ENCODE measurements at places on chromosomes 11 and 22.
A peak's percentile ranks its signal among the peaks of the same experiment; 100 is the strongest.

- DNase-seq: no peak
These were observed 313.9 kb downstream of the ST3GAL4 start for GRCh38 chr11:126669416-126669815.

- DNase-seq: no peak
These were observed 75.3 kb downstream of the MED15 start for GRCh38 chr22:20582520-20583361.

GRCh38 chr11:46198245-46199240, 77.3 kb upstream of the PHF21A start:
- DNase-seq: no peak

- no peak for DNase-seq
These were observed 7.4 kb upstream of the ATXN10 start for GRCh38 chr22:45664136-45664646.

DNA sequence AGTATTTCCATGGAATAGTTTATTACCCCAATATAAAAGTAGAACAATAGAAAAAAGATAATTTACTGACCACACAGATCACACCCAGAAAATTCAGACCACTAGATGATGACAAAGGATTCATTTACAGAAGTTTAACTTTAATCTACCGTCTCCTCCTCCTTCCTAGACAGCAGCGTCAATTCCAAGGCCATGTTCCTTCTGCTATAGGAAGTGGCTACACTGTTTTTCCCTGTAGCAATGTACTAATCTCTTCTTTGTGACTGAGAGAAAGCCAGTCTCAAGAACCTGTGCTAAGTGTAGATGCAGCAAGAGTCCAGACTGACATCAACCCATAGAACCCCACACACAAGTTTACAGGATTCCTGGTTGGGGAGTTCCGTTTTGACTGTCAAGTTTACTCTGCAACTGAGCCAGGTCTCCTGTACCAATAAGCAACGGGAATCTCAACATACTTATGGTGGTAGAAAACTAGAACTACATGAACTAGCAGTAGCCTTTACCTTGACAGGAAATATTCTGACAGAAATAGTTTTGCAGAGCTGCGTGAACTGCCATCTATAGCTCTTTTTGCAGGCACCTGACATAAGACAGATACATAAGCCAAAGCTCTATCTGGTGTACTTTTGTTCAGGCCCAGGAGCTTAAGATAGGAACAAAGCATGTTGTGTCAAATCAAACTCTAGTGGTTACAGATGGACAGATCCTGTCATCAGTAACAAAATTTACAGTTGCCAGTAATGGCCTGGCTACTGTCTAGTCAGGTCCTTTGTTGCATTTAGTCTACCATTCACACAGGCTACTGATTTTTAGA, 42.9 kb downstream of the MRTFA start:
- DNase-seq: no peak

- peak; percentile 77 for DNase-seq
These were observed 1496.5 kb downstream of the FAM181B start for GRCh38 chr11:81237139-81237538.

DNA sequence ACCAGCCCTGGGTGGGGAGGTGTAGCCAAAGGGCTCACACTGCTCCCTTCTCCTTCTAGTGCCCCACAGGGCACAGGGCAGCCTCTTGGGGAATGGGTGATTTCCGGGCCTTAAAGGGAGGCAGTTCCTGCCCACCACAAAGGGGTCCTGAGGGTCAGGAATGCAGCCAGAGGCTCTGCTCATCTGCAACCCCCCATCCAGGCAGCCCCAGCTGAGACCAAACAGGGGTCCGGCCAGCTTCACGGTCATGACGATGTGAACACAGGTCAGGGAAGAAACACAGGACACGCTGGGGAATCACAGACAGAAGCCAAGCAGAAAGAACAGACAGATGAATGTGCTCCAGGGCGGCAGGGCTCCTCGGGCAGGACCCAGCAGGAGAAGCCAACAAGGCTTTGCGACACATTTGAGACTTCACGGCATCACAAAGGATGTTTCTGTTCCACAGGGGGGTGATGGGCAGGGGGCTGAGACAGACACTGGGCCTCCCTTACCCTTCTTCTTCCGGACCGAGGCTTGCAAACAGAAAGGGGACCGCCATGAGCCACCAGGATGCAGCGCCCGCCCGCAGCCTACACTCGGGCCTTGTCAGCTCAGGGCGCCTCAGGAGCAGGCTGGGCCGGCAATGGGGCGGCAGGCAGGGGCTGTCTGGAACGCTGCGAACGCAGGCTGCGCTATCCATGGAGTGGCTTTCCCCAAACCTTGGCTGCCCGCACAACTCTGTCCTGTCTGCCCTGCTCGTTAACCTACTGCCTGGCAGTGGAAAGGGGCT, 101.9 kb downstream of the CTTN start:
- no peak for DNase-seq

GRCh38 chr11:117998664-117999353, 12.6 kb downstream of the IL10RA start:
- no peak for DNase-seq

DNA sequence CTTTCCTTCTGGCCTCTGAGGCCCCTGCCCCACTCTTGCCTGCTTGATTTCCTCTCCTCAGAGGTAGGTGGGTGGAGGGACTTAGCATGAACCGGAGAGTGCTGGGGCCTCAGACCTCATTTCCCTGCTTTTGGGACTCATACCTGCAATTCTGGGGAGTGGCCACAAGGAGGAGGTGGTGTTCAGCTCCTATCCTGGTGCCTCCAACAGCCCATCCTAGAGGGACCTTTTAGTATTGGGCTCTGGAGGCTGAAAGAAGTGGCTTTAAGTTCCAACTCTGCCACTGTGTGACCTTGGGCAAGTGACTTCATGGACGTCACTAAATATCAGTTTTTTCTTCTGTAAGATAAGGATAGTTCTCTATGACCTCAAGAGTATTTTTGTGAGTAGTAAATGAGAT, 98.6 kb downstream of the KIAA1671 start:
- no peak for DNase-seq

DNA sequence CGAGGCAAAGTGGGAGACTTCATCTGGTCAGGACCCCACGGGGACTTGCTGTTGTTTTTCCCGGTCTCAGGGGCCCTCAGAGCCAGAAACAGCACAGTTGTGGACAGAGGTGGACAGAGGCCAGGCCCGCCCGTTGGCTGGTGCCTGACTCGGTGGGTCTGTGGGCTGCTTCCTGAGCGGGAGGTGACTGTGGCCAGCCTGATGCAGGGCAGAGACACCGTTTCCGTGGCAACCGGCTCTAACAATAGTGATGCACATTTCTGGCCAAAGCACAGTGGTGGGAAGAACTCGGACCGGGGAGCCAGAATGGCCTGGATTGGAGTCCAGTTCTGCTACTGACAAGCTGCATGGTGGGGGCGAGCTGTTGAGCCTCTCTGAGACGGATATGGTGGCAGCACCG, 58.7 kb upstream of the ATXN10 start:
- no peak for DNase-seq

- DNase-seq: no peak
These were observed 312.2 kb downstream of the BRD1 start for GRCh38 chr22:49515475-49515874.

DNA sequence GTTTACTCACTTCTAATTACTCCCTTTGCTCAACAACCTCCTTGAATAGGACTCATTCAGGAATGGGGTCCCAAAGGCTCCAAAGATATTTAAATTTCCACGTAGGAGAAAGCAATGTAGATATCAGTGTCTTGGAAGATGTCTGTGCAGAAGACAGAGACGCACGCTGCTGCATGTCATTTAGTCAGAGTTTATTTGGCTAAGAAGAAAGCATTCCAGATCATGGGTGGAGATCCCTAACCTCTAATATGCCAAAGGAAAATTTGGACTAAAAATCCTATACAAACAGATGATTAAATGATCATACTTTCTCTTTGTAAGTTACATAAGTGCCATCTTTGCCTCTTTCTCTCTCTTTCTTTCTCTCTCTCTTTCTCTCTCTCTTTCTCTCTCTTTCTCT, at the start of gene OR10D3:
Gene OR10D3, plus strand, starts transcription at position 278 of the 400 bp plus-strand sequence. CDS start 1,925 bp downstream, outside the sequence.
- DNase-seq: no peak

- DNase-seq: no peak
These were observed 8.0 kb upstream of the FXYD2 start for GRCh38 chr11:117832511-117832910.

DNA sequence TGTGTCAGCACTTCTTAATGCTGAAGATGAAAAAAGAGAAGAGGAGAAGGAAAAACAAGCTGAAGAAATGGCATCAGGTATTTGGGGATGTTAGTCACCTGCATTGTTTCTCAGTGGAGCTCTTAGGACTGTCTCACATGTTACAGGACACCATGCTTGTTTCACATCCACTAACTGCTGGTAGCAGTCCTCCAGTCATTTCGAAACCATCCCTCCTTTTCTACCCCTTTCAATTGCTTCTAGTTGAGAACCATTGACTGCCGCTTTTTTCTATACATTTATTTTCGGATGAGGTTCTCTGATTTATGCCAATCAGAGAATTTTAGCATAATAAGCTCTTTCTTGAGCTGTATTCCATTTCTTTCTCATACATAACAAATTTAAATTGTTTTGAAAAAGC, 21.5 kb downstream of the BIRC2 start:
- no peak for DNase-seq

DNA sequence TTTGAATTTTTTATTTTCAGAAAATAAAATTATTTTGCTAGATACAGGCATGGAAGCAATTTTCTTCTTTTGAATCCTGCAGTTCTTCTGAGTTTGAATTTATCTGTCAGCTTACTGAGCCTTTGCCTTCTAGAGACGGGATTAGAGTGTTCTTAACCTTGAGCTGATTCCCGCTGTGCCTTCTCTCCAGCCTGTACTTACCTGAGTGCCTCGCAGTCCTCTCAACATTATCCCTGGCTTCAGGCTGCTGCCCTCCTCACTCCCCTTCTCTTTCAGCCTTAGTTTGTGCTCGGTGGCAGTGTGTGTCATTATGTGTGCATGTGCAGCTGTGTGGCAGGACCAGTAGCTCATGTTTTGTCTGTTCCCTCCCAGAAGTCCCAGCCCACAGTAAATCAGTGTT, 24.3 kb downstream of the OSBP2 start:
- DNase-seq: no peak

DNA sequence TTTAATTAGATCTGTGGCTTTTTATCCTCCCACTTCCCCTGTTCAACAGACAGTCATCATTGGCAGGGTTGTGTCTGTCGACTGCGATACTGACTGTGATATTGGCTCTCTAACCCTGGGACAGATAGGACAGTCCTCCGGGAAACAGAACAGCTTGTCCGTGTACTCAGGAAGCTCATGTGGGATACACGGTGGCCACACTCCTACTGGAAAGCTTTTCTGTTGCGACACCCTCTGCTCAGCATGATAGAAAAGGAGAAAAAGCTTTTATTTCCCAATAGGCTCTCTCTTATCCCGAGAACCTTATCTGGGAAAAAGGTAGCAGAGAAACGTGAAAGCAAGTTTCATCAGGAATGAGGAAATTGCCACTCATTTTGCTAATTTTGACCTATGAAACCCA, 60.4 kb upstream of the HSPA8 start:
- DNase-seq: no peak

- DNase-seq: peak; percentile 28
These were observed 132.8 kb upstream of the PITPNB start for GRCh38 chr22:28051787-28052356.

- DNase-seq: no peak
These were observed 23.5 kb downstream of the RDX start for GRCh38 chr11:110272919-110273318.

- no peak for DNase-seq
These were observed 131.8 kb upstream of the PARVA start for GRCh38 chr11:12245549-12246016.

DNA sequence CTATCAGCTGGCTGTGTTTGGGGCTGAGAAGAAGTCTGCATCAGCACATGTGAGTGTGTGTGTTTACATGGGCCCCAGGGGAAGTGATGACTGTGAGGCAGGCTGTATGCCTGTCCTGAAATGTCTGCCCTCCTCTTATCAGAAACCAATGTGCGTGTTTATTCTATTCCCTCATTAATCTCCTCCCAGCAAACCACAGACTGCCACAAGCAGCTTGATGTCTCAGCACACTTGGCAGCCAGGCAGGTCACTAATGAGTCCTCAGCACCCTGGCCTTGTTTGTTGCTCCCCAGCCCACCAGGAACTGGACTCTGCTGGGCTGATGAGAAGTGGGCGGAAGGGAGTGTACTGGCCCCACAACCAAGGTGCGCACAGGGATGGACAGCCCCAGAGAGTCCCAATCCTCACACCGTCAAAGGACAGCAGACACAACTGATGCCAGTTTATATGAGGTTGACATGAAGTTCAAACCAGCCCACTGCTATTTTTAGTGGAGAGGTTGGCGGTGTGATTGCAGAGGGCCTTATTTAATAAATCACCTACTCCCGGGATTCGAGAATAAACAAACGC, 225.8 kb downstream of the ETS1 start:
- DNase-seq: peak; percentile 95

GRCh38 chr11:35047179-35047578, 91.8 kb upstream of the CD44 start:
- DNase-seq: no peak

DNA sequence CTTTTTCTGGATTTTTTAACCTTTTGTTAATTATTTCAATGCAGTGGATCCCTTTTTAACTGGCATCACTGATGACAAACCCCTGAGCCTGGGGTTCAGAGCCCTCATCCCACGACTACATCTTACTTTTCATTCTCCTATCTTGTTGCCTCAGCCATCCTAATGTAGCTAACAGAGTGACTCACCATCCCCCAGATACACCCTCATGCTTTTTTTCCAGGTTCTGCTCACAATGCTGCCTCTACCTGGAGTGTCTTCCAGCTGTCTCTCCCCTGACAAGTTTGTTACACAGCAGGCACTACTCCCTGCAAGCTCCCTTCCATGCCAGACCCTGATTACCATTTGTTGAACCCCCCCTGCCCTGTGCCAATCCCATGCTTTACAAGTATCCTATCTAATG, 135.4 kb downstream of the NCAM1 start:
- DNase-seq: no peak

- no peak for DNase-seq
These were observed 98.7 kb downstream of the MORC2 start for GRCh38 chr22:30869667-30870395.

- DNase-seq: no peak
These were observed 6.1 kb downstream of the WNT7B start for GRCh38 chr22:45970705-45971407.

- DNase-seq: no peak
These were observed 56.2 kb downstream of the GGTLC2 start for GRCh38 chr22:22700631-22701030.

All from NCI-H510A treated with DMSO at 0.1 percent for 48 hours (cell line).